ENCODE measurements at places on chromosomes 1 and 21. TPM values are rescaled to one million over a fixed set of nuclear protein-coding genes. Genes with fewer than 3 reads are reported as not detected.

Gene XCL2
- total RNA-seq, result not detected

DNA sequence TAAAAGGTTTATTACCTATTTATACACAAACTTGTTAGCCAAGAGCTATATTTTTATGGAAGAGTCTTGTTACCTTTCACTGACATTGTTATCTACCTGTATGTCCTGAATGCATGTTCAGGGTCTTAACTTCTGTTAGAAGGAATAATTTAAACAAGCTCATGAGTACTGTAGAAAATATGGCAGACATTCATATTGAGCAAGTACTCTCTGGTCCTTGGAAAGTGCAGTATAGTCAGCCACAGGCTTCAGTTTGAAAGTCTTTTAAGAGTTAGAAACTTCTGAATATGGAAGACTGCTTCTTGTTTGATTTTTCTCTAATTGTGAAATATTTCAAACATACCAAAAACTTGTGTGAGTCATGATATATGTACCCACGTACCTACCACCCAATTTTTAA is 16.6 kb downstream of the DIP2A start:
- no peak for DNase-seq

Gene ZBED6
- total RNA-seq, result 32.4 TPM

DNA sequence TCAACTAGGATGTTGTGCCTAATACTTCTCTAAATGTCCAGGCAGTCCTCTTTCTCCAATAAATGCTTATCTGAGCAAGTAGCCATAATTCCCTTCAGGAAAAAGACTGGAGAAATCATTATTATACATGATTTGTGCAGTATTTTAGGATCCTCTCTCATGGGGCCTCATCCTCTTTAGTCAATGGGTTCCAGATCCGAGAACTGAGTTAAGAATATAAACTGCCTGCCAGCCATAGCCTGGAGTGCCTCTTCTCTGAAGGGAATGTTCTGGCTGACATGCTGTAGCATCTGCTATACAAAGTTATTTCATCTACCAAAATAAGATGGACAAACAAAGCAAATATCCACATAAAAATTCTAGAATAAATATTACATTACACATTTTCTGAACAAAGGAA is 334.0 kb upstream of the PRMT6 start:
- DNase-seq, result no peak

Gene CRNN
- total RNA-seq, result not detected

GRCh38 chr1:54580856-54581550 is 33.0 kb downstream of the ACOT11 start:
- no peak for DNase-seq
